ENCODE measurements at places on chromosomes 1 and 21.

DNA sequence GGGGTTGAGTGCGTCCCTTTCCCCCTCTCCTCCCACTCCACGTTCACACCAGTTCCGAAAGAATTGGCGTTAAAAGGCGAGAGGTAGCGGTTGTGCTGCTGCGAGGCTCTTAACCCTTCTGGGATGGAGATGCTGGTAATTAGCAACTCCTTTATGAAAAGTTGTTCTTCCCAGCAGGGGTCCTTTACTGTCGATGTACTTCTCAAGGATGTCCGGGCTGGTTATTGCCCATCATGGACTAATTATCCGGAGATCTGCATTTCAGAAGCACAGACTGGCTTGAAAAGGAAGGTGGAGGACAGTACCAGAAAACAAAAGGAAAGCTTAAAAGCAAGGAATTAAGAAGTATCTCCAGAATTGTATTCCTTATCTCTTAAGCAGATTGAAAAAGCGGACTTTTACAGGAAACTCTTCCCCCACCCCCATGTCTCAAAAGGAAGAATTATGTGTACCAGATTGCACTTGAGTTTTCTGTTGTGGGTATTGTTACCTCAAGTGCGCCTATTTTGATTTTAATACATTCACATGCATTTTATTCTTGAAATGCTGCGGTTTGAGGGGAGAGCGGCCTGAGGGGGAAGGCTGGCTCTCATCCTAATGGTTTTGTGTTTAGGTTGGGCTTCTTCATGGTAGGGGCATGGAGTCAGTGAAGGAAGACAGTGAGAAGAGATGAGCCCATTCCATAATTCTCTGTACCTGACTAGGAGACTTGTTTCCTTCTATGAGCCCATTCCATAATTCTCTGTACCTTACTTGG lies 1.5 kb downstream of the AK4 start:
- peak; percentile 25 for DNase-seq

DNA sequence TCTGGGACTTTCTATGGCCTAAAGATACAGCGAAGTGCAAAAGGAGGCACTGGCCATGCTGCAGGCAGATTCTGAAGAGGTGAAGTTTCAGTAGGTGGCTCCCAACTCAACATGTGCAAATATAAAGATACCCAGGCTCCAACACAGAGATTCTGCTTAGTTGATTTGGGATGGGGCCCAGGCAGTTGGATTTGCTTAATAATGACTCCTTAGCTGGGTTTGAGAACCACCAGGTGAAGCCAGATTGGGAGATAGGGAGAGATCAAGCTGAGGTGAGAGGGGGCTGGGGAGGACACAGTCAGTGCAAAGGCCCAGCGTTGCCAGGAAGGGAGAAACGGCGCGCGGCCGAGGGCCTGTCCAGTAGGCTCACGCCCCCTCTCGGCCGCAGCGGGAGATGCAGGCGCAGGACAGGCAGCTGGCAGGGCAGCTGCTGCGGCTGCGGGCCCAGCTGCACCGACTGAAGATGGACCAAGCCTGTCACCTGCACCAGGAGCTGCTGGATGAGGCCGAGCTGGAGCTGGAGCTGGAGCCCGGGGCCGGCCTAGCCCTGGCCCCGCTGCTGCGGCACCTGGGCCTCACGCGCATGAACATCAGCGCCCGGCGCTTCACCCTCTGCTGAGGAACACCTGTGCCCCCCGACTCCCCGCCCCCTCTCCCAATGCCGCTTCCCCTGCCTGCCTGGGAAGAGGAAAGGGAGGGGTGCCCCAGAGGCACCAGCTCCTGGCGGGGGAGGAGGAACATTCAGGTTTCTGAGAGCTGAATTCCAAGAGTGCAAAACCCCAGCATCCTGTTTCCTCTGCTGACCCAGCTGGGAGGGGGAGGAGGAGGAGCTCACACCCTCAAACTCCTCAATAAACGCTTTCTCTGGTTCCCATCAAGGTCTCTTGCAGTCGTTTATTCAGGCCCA lies 1.2 kb downstream of the FAM167B start:
- DNase-seq: peak; percentile 51

DNA sequence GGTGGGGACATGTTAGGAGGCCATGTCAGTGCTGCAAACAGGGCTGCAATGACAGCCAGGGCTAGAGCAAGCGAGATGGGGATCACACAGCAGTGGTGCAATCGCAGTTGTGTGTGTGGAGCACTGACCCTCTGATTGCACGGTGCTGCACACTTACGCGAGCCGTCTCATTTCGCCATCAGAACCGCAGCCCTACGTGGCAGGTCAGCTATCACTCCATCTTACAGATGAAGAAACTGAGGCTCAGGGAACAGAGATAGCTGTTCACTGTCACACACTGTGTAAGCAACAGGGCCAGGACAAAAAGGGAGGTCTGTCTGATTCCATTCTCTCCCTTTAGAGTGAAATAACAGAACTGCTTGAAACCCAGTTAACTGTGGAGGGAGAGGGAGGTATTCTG lies 104.8 kb upstream of the SLC45A1 start:
- no peak for DNase-seq

GRCh38 chr21:46206163-46207005 lies 22.1 kb upstream of the SPATC1L start:
- no peak for DNase-seq

GRCh38 chr1:25540750-25541342 lies 2.6 kb upstream of the LDLRAP1 start:
- no peak for DNase-seq

- DNase-seq: peak; percentile 41
These were observed 304.1 kb upstream of the NR5A2 start for GRCh38 chr1:199723250-199723956.

- DNase-seq: no peak
These were observed 120.1 kb downstream of the SEC16B start for GRCh38 chr1:177849579-177850290.

DNA sequence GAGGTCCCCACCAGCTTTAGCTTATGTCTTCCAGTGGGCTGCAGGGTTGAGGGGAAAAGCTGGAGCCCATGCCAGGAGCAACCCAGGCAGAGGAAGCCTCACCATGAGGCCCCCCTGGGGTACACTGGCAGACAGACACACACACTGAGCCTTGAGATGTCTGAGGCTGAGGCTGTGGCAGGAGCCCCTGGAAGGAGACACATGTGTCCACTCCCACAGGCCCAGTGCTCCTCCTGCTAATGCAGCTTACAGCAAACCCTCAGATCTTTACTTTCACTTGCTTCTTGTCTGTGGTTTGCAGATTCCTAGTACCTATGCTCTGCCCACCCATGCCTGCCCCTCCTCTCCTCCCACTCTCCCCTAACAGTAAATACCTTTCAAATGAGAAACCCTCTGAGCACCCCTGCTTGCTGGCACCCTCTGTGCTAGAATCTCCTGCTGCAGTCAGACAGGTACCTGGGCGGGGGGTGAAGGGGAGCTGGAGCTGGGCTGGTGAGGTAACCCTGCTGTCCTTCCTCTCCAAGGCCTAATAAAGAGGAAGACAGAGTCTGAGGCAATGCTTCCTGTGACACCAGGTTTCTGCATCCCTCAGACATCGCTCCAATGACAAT lies 63.4 kb upstream of the NEK2 start:
- no peak for DNase-seq

DNA sequence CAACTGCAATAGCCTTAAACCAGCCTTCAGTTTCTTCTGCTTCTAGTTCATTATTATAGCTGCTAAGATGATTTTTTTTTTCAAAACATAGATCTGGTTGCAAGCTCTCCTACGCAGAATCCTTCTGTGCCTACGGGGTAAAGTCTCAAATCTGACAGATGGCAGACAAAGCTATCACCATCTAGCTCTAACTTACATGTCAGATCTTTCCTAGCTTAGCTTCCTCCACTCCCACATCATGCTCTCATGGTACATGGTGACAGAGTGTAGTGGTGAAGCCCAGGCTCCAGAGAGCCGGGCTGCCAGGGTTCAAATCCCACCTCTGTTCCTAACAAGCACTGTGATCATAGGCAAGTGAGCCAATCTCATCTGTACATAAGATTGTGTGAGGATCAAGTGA lies 24.2 kb upstream of the GUCA2B start:
- DNase-seq: no peak

DNA sequence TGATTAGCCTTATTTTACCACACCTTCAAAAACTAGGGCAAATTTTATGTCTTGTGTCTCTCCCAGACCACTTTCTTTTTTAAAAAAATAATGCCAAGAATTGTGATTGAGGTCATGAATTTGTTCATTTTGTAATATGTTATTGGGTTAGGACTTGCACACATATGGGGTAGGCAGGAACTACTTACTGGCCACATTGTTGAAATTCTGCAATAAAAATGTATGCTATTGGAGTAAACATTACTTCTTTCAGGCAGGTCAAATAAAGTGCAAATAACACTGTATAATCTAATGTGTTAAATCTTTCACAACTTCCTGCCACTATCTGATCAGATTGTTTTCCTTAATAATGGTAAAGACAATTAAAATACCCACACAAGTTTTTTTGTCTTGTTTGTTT lies 166.6 kb upstream of the COL11A1 start:
- DNase-seq: peak; percentile 43

DNA sequence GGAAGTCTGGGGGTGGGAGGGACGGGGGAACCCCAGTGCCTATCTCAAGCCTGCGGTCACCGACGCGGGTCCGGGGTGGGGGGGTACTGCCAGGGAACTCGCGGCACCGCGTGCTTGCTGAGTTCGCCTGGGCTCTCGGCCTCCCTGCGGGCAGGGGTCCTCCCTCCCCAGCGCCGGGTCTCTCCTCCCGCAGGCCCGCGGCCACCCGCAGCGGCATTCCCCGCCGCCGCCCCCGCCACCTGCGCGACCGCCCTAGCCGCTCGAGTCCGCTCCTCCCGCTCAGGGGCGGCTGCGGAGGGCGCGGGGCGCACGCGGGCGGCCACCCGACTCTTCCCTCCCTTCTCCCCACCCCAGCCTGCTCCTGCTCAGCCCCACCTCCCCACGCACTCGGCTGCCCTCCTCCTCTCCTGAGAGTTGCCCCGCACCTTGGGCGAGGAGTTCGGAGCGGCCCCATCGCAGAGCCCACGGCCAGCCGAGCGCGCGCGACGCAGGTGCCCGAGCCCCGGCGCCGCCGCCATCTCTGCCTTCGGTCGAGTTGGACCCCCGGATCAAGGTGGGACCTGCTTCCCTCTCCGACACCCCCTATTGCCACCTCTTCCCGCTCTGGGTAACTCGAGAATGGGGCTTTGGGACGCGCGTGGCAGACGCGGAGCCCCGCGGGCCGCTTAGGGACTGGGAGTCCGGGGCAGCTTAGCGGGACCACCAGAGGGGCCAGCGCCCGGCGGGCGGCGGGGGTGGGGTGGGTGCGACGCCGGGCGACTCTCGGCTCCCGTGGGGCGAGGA lies 105.0 kb downstream of the LEPR start:
- DNase-seq: no peak

- peak; percentile 0 for DNase-seq
These were observed 887.1 kb downstream of the LRRIQ3 start for GRCh38 chr1:73310797-73311381.

DNA sequence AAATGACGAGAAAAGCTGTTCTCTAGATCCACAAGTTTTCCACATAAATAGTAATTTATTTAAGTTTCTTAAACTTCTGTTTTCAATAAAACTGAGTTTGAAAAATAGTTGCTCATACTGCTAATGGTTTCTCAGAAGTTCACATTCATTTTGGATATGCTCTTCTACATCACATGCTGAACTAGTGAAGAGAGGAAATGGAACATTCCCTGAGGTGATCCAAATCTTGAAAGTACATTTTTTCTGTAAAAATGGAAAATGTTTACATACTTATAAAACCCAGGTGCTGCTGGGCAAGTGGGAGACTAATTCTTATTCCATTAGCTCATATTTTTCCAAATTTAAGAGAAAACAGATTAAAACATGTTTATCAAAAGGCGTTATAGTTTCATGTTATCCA lies 111.7 kb downstream of the ADGRL4 start:
- DNase-seq: peak; percentile 10

All from fibroblast of upper back skin (primary cell).